Suppressor macrophage (primary cell): ENCODE measurements at places on chromosomes 1 and 21.

DNA sequence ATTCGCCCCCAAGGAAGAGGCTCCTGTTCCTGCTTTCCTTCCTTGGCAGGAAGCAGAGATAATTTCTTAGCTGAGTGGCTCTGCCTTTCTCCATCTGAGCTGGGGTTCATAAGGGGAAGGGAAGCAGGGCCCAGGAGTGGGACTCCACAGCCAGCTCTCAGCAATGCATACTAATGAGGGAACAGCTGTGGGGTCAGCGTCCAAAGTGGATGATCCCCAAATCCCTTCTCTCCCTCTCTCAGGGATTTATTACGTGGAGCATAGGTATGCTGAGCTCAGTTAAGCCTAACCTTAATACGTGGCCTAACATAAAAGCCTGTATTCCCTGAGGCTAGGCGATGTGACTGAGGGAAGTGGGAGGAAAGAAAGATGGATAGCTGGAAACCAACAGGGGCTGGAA, 87.3 kb upstream of the CTTNBP2NL start:
- DNase-seq = no peak

DNA sequence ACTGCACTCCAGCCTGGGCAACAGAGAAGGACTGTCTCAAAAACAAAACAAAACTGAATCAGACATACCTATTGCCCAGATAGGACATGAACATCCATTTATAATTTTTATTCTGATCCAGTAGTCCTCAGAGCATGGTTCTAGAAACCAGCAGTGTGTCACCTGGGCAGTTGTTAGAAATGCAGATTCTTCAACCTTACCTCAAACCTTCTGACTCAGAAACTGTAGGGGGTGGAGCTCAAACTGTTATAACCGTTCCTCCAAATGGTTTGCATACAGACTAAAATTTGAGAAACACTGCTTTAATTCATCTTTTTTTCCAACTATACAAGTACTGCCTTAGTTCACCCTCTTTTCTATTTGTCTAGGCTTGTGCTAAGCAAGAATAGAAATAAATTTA, 6.0 kb downstream of the NASP start:
- DNase-seq = no peak

DNA sequence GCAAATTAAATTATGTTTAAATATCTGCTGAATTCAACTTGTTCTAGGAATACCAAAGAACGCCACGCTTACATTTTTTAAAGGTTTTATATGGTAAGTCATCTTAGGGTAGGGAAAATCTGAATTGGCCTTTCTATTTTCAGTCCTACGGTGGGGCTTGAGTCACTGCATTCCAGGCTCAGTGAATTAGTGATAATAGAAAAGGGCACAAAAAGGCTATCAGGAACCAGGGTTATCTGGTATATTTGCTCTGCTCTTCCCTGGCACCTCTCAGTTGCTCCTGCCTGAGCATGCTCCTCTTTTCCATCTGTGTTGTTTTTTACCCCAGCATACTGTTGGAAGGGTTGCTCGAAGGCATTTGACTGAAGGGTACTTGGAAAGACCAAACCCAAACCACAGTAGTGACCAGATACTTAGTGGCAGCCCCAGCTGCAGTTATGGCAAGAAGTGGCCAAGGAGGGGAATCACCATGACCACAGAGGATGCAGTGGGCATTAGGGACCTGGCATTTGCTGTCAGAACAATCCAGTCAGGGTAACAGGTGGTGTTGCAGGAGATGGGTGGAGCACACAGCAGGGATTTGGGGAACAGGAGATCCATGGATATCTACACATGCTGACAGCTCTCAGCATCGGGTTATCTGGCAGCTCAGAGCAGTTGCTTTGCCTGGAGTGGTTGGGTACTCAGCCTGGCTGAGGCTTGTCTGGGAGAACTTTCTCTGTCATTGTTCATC, 2.3 kb downstream of the OVAAL start:
- DNase-seq = no peak

DNA sequence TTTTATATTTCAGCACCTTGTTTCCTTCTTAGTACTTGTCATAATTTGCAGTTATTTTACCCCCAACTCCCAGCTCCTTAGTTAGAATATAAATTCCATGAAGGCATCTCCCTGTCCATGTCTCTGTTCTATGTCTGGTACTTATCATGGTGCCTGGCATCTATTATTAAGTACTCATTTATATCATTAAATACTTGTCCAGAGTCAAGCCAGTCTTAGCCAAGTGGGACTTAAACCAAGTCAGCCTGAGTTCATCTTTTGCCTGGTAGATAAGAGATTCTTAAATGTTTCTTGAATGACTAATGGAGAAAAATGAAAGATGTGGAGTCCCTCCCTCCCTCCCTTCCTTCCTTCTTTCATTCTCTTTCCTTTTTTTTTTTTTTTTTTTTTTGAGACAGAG, 9.4 kb downstream of the SLC25A44 start:
- no peak for DNase-seq

DNA sequence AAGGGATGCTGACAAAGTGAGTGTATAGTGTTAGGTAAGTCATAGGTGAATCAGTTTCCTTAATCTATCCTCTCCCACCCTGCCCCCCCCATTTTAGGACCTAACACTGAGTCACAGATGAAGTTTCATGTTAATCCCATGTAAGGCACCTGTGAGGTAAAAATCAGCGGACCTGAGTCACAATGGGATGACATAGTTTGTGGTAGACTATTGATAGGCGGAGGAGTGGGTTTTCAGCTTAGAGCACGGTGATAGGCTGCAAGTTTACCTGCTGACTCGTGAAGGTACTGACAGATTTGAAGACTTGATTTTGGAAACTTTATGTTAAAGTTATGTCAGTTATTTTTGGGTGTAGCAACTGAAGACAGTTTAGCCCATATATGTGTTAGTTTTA, 1.7 kb downstream of the TOR1AIP1 start:
- DNase-seq = peak; percentile 8

- DNase-seq = no peak
Observed at GRCh38 chr1:39026866-39027507, 837 bp downstream of the NDUFS5 start.

DNA sequence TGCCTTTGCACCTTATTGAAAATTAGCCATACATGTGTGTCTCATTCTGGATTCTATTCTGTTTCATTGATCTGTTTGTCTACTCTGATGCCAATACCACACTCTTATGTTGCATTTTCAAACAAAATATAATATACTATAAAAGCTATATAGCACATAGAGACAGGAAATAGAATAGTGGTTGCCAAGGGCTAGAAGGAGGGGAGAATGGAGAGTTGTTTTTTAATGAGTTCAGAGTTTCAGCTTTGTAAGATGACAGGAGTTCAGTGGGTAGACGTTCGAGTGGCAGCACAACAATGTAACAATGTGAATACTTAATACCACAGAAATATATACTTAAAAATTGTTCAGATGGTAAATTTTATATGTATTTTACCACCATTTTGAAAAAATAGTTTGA, 17.0 kb downstream of the RLF start:
- no peak for DNase-seq

- DNase-seq = no peak
Observed at GRCh38 chr1:244672946-244673682, 20.2 kb downstream of the DESI2 start.

DNA sequence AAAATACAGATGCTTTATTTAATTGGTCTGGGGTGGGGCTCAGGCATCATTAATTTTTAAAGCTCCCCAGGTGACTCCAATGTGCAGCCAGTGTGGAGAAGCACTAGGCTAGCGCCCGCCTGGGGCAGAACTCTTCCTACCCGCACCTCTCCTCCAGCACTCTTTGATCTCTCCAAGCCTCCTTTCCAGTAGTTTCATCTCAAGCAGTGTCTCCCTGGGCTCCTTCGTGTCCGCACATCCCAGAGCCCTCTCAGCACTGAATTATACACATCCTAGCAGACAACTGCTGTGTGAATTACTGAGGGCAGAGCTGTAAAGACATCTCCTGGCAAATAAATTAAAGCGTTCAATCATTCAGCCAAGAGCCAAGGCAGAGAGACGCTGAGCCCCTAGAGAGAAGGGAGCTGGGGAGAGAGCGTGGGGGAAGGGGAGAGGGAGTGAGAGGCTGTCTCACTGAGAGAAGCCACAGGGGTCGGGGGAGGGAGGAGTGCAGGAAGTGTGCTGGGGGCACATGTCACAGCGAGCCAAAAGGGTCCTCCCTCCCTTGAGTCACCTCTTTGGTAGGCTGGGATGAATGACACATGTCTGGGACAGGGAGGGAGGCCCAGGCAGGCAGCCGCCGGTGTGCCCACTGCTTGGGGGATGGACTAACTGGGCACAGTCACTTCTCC, 21.0 kb upstream of the PARP1 start:
- DNase-seq = no peak

- DNase-seq = no peak
Observed at GRCh38 chr1:207838156-207839082, 72.5 kb downstream of the CD34 start.

- DNase-seq = no peak
Observed at GRCh38 chr1:20318971-20319370, 28.3 kb downstream of the VWA5B1 start.
